Femur (tissue), 1 donor: ENCODE measurements at places on chromosomes 1 and 21.

DNA sequence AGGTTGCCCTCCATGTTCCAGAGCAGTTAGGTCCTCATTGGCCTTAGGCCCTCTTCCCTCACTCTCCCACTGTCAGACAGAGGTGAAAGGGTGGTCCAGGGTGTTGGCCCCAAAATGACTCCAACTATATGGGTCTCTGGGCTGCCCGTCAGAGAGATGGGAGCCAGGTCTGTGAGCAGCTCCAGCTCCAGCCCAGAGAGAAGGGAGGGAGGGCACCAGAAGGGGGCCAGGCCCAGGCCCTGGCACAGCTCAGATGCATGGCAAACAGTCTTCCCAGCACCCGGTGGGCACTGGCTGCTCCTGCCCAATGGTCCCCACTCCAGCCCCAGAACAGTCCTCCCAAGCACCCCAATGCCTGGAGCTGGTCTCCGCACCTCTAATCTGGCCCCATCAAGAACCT is 2.2 kb downstream of the BCAN start:
- DNase-seq, result no peak

GRCh38 chr21:18369115-18369514 is 34.5 kb downstream of the TMPRSS15 start:
- no peak for DNase-seq

GRCh38 chr1:18632783-18633421 is 2.3 kb downstream of the PAX7 start:
- DNase-seq, result no peak

DNA sequence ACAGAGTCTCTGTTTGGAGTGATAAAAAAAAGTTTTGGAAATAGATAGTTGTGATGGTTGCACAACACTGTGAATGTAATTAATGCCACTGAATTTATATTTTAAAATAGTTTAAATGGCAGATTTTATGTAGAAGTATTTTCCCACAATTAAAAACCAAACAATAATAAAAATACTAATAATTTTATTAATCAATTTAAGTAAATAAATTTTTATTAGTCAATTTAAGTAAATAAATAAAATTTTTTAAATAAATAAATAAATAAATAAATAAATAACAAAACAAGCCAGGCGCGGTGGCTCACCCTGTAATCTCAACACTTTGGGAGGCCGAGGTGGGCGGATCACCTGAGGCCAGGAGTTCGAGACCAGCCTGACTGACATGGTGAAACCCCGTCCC is 4.9 kb upstream of the KDF1 start:
- DNase-seq, result no peak

GRCh38 chr1:116424438-116424837 is 51.4 kb downstream of the ATP1A1 start:
- no peak for DNase-seq

- no peak for DNase-seq
Measured at GRCh38 chr1:44584167-44584566, 90.1 kb downstream of the TMEM53 start.

DNA sequence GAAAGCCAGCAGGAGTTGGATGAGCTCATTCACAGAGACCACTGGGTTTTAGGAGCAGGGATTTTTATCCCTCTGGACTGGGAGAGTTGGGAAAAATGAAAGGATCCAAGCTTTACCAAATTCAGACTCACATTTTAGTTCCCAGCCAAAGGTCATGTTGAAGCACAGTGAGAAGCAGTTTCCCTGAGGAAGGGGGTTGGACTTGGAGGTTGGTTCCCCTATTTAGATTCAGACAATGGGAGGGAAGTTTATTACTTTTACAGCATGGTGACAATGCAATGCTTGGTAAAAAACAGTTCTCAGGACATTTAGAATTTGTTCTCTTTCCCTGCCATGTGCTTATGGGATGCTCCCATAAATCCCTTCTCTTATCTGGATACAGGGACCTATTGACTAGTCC is 57.3 kb upstream of the ZNF648 start:
- no peak for DNase-seq

DNA sequence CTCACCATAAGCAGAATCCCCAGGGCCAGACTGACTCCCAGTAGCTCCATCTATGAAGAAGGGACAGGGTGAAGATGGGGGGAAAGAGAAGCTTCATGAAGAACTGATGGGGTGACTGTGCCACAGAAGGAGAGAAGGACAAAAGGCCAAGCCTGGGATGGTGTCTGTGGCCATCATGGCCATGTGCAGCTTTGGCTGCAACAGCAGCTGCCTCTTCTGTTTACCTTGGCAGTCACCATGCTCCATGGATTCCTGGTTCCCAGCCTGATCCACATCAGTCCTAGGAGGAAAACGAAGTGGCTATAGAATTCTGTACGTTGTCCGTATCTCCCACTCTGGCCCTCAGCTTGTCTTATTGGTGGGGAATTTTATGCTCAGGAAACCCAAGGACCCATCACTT is 12.0 kb downstream of the SEMA6C start:
- DNase-seq, result no peak

DNA sequence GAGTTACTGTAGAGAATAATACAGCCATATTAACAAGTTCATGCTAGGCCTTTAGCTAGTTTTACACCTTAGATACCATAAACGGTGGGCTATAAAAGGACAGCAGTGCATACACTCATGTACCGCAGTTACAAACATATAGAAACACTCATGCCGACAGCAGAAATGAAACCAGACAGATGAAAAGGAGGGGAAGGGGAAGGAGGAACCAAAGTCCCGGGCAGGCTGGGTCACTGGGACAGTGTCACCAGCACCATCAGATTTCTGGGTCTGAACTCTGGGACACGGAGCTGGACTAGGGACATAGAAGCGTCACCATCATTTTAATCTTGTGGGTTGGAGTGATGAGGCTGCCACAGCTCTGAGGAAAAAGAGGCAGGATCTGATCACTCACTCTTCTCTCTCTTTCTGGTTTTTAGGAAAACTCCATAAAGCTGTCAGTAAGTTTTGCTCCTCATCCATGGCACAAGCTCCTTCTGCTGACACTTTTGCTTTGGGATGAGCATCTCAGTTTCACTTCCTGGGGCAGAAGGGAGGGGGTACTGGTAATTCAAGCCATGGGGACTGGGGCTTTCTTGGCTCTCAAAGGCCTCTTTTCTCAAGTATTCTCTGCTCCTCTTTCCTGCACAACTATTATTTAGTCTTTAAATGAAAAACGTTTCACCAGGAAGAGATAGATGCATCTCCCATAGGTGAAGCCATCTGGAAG is 7.8 kb upstream of the ZNF691 start:
- no peak for DNase-seq

DNA sequence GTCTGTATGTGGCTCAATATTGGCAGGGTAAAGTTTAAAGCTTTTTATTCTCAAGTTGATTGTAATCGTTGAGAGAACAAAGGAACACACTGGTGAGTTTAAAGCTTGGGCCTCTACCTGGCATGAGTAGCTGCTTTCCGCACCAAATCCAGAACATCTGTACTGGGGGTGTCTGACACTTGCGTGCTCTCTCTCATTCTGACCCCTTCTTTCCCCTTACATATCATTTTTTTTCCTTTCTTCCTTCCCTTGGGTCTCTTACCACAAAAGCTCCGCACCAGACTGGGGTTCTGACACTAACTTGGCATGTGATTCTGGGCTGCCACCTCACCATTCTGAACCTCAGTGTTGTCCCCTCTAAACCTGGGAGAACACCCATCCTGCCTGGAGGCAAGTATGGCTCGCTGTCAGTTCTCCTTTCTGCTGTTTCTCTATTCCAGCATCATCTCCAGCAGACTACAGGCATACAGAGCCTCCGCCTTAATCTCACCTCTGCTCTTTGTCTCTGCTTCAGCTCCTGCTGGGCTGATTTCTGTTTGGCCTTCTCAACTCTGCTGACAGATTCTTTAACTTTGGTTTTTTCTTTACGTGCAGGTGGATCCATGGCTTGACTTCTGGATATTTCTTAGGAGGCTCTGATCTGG is 859 bp upstream of the ERMAP start:
- peak; percentile 33 for DNase-seq

DNA sequence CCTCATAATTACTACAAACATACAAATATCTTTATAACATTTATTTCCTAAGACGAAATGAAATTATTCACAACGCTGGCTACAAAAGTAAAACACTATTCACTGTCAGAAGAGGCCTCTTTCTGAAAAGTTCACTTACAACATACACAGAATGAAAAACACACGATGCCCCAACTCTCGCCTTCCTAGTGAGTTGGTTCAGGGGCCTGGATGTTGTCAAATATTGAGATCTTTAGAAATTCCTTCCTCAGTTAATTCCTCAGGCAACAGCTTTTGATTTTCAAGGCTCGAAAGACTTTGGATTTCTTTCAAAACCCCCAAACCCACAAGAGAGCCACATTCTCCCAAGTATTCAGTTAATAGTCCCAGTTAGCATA is 14.2 kb upstream of the KCNE1 start:
- no peak for DNase-seq

DNA sequence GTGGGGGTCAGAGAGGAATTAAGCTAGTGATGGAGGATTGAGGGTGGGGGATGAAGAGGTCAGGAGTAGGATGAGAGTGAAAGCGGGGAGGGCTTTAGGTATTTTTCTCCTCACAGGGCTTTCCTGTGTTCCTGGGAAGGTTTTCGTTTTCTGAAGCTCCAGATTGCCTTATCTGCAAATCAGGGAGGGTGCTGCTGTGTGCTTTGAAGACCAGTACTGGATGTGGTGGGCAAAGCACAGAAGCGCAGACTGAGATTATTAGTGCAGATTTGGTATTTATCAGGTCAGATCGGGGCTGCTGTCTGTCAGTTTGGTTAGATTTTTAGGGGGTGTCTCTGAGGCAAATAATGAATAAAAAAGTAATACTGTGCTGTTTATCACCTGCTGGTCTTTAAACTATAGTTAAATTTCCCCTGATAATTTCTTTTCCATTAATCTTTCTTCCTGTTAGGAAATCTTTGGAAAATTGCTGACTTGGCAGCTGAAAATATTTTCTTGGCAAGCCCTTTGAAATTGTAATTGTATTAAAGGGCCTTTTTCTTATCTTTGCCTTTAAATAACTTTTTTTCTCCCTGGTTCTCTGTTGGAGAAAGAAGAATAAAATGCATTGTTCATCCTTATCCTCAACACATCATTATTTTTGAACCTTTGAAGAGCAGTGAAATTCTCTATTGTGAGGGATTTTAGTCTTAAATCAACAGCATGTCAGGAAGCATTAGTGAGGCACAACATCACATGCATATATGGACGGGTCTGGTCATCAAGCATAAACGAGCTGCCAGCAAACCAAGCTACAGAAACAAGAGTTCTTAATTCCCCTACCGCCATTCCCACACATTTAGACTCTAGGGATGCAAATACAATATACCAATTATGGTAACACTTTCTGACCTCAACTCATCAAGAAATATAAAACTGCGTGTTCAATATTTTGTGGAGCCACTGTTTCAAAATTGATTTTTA is 139.6 kb downstream of the S1PR1 start:
- DNase-seq, result no peak

DNA sequence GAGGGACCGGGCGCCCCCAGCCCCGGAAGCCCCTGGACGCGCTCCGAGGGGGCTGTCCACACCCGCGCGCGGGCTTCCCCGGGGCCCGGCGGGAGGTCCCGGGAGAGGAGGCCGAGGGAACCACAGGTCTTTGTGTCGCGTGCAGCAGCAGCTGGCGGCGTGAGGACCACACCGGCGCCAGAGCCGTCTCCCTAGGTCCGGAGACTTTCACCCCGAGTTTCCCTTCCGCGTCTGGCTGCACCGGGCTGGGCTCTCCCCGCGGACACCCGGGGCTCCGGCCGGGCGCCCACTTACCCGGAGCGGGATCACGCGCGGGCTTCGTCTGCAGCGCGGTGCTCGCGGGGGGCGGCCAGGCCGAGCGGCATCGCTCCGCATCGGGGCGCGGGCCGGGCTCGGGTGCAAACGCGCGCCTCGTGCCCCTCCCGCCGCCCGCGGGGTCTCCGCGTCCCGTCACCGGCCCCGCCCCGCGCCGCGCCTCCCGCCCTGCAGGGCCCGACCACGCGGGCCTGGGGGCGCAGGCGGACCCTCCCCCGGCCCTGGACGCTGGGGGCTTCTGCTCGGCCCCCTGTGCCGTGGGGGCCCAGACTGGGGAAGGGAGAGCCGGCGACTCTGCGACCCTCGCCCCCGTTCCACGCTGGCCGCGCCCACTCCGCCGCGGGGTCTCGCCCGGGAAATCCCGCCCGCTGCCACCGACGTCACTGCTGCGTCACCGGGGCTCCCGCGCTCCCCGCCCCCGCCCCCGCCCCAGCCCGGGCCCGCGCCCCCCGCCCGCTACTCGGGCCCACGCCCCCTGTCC is at the start of gene GNG4:
GNG4 (minus strand) TSS at position 417 of the 796 bp plus-strand sequence. CDS start 65,946 bp downstream, outside the sequence.
- peak; percentile 54 for DNase-seq

GRCh38 chr1:45769261-45769932 is 18.9 kb upstream of the IPP start:
- DNase-seq, result peak; percentile 46

DNA sequence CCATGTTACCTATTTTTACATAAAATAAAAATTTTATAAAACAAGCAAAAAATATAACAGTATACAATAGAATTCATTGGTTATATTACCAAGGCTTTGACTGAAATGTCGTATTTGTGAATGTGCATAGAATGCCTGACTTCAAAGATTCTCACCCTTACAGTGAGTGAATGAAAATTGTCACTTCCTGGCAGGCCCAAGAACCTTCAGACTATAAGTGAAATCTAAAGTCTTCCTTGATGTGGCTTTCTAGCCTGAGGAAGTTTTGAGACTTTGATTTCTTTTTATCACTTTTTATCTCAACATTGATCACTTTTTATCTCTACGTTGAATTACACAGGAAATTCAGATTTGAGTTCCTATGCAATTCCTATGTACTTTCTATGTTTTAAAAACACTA is 104.7 kb upstream of the KIAA0040 start:
- DNase-seq, result no peak

- DNase-seq, result no peak
Measured at GRCh38 chr1:57162607-57163261, 196.9 kb upstream of the C8B start.

DNA sequence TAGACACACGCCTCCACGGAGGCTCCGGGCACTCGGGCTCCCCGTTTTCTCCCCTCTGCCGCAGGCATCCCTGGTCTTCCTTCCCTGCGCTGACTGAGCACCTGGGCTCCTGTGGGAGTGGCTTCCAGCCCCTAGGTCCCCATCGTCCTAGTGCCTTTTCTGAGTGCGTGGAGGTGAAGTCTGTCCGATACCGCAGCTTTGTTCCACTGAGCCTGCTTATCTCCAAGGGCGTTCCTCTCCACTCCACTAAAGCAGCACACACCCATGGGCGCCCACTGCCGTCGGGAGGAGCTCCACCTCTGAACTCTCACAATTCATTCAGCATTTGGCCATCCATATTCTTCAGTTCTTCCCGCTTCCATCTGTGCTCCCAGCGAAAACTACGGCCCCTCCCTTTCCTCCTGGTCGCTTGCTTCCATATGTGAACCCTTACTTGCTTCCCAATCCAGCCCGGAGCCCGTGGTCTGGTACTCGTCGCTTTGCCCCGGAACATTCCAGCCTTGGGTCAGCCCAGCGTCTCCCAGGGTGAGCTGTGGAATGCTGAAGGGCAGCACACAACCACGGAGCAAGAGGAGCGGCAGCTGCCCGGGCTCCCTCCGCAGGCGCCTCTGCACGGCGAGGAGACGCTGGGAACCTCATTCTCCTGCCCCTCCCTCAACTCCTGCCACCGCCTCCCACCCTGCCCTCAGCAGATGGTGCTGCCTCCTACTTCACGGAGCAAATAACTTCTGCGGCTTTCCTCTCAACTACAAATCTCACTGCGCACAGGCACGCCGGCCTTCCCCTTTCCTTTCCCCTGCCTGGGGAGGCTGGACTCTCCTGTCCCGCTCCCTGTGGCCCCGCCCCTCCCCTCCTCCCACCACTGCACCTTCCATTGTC is 27.5 kb downstream of the ATP8B2 start:
- DNase-seq, result peak; percentile 52

GRCh38 chr1:179231923-179232322 is 2.4 kb upstream of the ABL2 start:
- no peak for DNase-seq
